ENCODE measurements at places on chromosomes 12 and 14.

DNA sequence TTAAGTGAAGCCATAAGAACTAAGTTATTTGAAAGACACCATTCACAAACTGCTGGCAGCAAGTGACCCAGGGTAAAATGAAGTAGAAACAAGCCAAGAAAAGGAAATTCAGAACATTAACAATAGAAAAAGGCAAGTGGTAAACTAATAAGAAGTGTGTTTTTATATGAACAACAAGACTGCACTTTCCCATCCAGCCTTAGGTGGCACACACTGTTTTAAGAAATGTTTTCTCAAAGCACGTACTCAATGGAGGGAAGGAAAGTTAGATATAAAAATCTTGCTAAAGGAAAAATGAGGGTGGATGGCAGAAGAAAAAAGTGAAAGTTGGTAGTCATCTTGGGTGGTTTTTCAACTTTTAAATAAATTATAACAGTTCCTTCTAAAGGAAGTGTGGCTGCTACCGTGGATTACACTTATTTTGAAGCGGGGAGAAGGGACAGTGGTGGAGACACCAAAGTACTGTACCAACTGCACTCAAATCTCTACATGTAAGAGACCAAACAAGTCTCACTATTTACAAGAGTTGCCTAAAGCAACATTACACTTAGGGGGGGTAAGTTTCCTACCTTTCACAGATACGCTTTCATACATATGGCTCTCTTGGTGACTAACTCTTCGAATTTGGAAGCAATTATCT is 58.8 kb downstream of the SEL1L start:
- no peak for DNase-seq

- peak; percentile 23 for DNase-seq
Measured at GRCh38 chr14:103315351-103315911, 18.6 kb upstream of the EIF5 start.

GRCh38 chr12:70290116-70290515 is 46.9 kb downstream of the CNOT2 start:
- no peak for DNase-seq

DNA sequence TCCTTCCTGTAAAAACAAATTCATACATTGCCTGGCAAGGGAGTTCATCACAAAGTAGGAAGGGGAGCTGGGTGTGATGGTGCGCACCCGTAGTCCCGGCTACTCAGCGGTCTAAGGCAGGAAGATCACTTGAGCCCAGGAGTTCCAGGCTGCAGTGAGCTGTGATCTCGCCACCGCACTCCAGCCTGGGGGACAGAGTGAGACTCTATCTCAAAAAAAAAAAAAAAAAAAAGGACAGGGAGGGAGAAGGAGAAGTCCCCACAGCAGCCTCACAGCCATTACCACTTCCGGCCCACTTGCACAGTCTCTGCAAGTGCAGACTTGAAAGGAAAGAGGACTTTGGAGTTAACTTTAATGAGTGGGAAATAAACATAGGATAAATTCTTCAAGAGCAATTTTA is 121.0 kb downstream of the FBXL14 start:
- DNase-seq, result peak; percentile 72

- no peak for DNase-seq
Measured at GRCh38 chr14:97350894-97351731, 553.9 kb downstream of the VRK1 start.

DNA sequence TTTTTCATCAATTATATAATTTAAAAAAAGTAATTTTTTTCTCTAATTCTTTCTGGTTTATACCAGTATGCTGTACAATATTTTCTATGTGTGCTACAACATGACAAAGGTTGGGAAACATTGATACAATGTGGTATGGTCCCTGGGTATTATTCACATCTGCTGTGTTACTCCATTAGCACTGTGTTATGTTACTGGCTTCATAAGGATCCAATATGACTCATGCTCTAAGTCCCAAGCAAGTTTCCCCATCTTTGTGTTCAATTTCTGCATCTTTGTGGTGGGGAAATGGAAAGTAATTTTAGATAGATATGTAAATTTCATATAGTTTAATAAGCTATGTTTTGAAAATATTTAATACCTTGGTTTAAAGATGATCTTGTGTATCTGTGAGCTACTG is 35.8 kb downstream of the FBXO33 start:
- DNase-seq, result no peak

- no peak for DNase-seq
Measured at GRCh38 chr12:2338381-2338780, 285.6 kb downstream of the CACNA1C start.

GRCh38 chr12:78799649-78800048 is 64.9 kb upstream of the SYT1 start:
- no peak for DNase-seq

- DNase-seq, result peak; percentile 67
Measured at GRCh38 chr14:63563370-63564026, 20.3 kb upstream of the PPP2R5E start.

- peak; percentile 71 for DNase-seq
Measured at GRCh38 chr12:116376354-116377193, 99.1 kb upstream of the MED13L start.

DNA sequence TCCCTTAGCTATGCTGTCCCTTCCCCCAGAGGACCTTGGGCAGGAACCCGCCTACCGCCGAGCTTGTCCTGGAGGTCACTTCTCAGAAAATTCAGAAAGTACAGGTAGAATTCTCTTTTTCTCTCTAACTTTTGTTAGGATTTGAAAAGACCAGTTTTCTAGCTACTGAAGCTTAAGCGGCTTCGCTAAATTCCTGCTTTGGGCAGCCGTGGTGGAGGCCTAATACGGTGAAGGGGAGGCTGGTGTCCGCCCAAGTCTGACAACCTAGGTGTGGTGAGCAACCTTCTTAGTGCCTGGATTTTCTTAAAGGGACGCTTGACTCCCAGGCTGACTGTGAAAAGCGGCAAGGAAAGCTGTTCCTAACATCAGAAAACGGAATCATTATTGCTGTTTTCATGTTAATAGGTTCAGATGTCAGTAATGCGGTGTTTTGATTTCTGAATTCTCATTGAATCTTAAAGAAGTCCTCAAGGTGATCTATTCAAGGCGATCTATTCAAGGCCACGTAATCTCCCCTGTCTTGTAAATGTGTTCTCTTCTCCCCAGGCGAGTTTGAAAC is 835 bp downstream of the FGD4 start:
- DNase-seq, result peak; percentile 30

GRCh38 chr14:23077962-23078361 is 17.0 kb downstream of the ACIN1 start:
- no peak for DNase-seq

- no peak for DNase-seq
Measured at GRCh38 chr12:91380631-91381030, 198.0 kb upstream of the DCN start.

GRCh38 chr12:79686171-79686570 is 4.6 kb downstream of the PAWR start:
- no peak for DNase-seq

GRCh38 chr12:105110851-105111250 is 3.3 kb downstream of the WASHC4 start:
- DNase-seq, result no peak

DNA sequence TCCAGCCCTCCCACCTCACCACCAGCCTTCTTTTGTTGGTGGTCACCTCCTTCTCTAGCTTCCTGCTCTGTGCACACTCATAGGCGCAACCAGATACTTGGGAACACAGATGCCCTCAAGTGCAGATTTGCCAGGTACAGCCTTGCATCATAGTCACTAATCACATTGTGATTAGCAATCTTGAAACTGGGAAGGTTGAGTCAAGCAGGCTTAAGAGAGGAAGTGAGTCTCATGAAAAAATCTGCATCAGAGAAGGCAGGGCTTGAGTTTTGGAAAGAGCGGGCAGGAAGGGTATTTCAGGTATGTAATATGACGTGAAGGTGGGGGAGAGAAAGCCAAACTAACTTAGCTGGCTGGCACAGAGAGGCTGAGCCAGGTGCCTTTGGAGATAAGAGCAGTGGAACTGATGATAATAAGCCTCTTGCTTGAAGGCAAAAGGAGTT is 2.7 kb upstream of the RABGGTA start:
- no peak for DNase-seq

GRCh38 chr14:102949801-102950451 is 27.5 kb downstream of the AMN start:
- DNase-seq, result no peak

DNA sequence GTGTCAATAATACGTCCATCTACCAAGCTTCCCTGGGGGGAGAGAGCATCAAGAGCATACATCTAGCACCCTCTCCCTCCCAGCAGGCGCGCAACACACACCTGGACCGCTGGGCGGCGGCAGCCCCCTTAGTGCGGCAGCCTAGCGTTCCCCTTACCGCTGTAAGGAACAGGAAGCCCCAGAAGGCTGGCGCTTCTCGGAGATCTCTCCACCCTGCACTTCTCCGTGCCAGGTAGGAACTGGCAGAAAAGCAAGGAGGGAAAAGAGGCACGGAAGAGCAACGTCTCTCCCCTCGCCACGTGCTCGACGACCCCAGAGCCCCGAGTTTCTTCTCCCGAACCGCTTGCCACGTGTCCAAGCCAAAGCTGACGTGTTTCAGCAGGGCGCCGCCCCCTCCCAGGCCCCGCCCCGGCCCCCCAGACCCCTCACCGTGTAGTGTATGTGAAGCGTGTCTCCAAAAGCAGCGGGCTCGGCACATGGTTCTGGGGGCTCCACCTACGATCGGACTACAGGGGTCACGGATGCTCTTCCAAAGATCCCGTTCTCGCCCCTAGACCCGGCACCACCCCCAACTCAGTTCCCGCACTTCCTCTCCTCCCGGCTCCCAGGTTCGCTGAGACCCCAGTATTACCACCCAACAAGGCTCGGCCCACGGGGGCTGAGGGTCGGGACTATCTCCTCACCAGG is 532 bp downstream of the FKBP11 start:
- peak; percentile 78 for DNase-seq

DNA sequence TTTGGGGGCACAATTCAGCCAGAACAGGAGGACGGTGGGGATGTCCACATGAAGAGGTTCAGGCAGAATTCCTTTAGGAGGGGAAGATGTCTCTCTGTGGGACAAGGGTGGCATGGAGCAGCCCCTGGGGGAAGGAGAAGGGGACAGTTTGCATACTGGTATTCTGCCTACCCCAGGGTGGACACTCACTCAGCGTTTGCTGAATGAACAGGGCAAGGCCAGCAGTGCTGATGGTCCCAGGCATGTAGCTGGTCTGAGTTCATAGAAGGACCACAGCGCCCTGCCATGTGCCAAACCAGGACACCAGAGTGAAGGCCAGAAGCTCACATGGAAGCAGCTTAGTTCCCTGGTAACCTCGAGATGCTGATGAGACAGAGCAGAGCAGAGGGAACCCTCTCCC is 5.4 kb downstream of the SERPINA5 start:
- DNase-seq, result no peak

DNA sequence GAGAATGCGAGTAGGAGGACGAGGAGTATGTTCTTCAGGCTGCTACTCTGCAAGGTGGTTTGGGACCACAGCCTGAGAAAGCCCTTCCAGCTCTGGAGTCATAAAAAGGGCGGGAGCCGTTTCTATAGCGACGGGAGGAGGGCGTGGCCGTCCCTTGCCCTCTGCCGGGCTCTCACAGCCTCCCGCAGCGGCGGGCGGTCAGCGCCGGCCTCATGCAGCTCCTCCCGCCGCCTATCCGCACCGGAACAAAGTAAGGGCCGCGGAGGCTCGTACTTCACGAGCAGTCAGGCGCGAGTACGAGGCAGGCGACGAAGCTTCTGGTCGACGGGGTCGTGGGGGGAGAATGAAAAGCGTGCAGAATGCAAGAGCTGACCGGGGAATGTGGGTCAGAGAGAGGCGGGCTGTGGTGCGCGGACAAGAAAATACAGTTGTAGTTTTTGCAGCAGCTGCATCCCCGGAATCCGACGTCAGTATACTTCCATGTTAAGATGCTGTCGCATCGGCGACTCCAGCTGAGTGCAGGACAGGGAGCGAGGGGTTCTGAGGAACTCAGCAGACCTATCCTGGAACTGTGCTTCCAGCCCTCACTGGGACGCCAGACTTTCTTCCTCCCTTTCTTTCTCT is at the start of gene DYRK4:
TSS of gene DYRK4 (plus strand) at position 175 of the 624 bp plus-strand sequence. CDS start at position 213, 38 bp downstream.
- peak; percentile 84 for DNase-seq

DNA sequence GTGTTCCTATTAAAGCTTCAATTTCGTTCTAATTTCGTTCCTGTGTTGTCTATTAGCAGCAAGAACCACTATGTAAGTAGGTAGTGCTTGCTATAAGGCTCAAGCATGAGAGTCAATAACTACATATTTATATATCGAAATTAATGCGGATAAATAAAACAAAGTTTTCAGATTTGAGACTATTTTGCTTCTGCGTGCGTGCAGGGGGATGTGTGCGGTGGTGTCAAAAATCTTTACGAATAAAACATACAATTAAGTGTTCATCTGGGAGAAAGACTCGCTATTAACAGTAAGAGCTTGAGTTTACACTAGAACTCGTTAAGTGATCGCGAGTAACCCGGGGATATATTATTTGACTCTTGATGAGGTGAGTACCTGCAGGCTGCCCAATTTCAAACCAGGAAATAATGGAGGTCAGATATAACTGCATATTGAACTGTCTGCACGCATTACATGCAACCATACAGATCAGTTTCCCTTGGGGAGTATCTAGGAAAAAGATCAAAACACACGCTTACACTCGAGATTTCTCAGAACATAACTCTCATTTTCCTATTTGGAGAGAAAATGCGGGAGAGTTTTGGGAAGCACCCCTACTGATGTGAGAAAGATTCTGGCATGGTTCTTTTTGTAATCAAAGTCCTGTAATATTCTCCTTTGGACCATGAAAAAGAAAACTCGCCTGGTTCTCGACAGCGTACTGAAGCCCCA is 813 bp downstream of the TWF1 start:
- peak; percentile 2 for DNase-seq

- peak; percentile 60 for DNase-seq
Measured at GRCh38 chr14:104157016-104157928, 18.9 kb downstream of the KIF26A start.

DNA sequence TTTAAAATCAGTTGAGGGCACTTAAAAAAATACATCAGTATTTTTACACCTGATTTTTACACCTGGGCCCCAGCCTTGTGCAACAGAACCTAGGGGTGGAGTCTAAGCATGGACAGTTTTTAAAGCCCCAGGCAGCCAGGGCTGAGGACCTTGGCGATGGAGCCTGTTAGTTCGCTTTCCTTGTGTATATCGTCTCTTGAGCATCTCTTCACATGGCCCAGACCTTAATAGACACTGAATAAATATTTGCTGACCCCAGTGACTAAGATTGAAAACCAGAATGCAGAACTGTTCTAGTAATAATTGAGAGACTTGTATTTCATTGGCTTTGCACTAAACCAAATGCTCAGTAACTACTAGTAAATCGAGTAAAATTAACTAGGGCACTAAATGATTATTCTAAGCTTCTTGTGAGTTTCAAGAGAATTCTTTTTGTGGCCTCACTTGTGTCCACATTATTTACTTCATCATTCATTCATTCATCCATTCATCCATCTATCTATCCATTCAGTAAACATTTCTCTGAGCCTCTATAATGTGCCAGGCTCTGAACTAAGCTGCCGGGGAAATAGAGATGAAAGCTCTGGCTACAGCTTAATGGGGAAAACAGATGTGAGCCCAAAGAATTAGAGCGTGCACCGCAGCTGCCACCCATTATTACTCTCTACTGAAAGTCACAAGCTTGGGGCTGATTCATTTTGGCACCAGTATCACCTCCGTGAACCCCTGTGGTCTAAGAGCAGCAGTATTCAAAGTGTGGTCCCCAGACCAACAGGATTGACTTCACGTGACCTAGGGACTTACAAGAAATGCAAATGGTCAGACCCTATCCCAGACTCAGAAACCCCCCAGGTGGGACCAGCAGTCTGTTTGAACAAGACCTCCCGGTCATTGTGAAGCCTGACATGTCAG is 30.7 kb upstream of the BCL7A start:
- no peak for DNase-seq

- DNase-seq, result peak; percentile 82
Measured at GRCh38 chr14:89618811-89619551, 201.9 kb upstream of the FOXN3 start.

Measured in Daoy (cell line).